ENCODE measurements at places on chromosomes 7 and 10. TPM values are rescaled to one million over a fixed set of nuclear protein-coding genes. Genes with fewer than 3 reads are reported as not detected.

GRCh38 chr10:11538834-11539190 lies 72.6 kb downstream of the USP6NL start:
- H3K36me3 ChIP-seq, result no peaks in the 10 kb centered on the region
- H3K4me3 ChIP-seq, result no peak overlapping the region
- 0 out of 2 replicates have a peak overlapping the region, but pooled peaks have one; percentile 14 for H3K27ac ChIP-seq
- H3K27me3 ChIP-seq, result no peaks in the 10 kb centered on the region
- H3K4me1 ChIP-seq, result peaks cover 13% of the 10 kb centered on the region

DNA sequence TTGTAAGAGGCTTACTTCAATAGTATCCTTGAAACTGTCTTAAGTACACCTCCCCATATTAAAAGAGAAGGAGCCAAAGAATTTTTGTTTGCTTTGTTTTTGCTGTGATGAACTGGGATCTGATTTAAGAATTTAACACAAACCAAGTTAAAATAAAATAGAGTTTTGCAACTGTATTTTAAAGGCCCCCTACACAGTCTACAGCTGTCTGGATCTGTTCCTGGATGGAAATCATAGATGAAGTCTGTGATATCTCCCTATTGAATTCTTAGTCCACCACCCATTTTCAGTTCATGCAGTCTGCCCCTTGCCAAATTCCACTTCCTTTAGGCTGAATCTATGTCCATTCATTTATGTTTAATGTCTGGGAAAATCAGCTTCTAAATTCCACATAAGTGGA lies 169.8 kb upstream of the MEOX2 start:
- no peak for DNase-seq
- H3K4me3 ChIP-seq, result no peak overlapping the region
- no peaks in the 10 kb centered on the region for H3K27me3 ChIP-seq
- H3K27ac ChIP-seq, result no peak overlapping the region
- no peaks in the 10 kb centered on the region for H3K36me3 ChIP-seq

- no peak overlapping the region for H3K27ac ChIP-seq
- H3K4me1 ChIP-seq, result no peaks in the 10 kb centered on the region
- no peaks in the 10 kb centered on the region for H3K36me3 ChIP-seq
- H3K4me3 ChIP-seq, result no peak overlapping the region
- no peaks in the 10 kb centered on the region for H3K27me3 ChIP-seq
Measured at GRCh38 chr10:124222318-124222987, 129.1 kb upstream of the CHST15 start.

DNA sequence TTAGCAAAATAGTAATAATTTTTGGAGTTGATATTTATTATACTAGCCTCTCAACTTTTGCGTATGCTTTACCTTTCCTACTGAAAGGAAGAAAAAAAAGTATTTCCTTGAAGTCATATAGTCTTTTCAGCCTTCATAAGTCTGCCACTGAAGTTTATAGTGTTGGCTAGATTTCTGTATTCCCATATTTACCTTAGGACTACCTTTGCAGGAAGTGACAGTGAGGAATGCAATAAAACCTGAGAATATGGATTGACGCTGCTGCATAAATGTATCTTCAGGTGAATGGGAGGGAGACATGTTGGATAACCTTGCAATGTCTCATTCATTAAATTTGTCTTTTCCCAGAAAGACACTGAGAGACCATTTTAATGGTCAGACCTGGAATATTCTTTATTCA lies 6.6 kb upstream of the LRRTM3 start:
- H3K36me3 ChIP-seq, result no peaks in the 10 kb centered on the region
- no peak overlapping the region for H3K27ac ChIP-seq
- H3K4me3 ChIP-seq, result no peak overlapping the region
- H3K4me1 ChIP-seq, result no peaks in the 10 kb centered on the region

GRCh38 chr10:26544932-26545331 lies 106.8 kb downstream of the APBB1IP start:
- no peaks in the 10 kb centered on the region for H3K4me1 ChIP-seq
- H3K4me3 ChIP-seq, result no peak overlapping the region
- H3K36me3 ChIP-seq, result peaks cover 15% of the 10 kb centered on the region
- DNase-seq, result peak; percentile 54

- H3K4me1 ChIP-seq, result no peaks in the 10 kb centered on the region
- H3K27me3 ChIP-seq, result no peaks in the 10 kb centered on the region
- no peak for DNase-seq
- H3K4me3 ChIP-seq, result no peak overlapping the region
- no peaks in the 10 kb centered on the region for H3K36me3 ChIP-seq
- H3K27ac ChIP-seq, result no peak overlapping the region
Measured at GRCh38 chr7:102147008-102147407, 139.7 kb upstream of the SH2B2 start.

DNA sequence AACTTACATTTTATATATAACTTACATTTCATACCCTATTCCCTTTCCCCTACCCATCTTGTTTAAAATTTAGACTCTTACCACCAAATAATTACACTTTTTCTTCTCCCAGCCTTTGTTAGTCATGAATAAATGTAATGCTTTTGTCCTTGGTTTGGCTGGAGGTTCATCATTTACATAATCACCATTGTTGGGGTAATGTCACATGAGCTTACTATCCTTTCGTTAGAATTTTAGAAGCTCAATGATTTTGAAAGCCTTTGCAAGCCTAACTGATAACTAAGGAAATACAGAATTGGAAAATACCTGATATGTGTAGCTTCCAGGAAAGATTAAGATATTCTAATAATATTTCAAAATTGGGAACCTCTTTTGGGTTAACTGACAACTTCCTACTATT lies 171.7 kb downstream of the PLXDC2 start:
- DNase-seq, result no peak
- H3K4me1 ChIP-seq, result no peaks in the 10 kb centered on the region
- no peaks in the 10 kb centered on the region for H3K27me3 ChIP-seq
- no peaks in the 10 kb centered on the region for H3K36me3 ChIP-seq
- H3K4me3 ChIP-seq, result no peak overlapping the region
- no peak overlapping the region for H3K27ac ChIP-seq

GRCh38 chr7:124769136-124769535 lies 3.5 kb upstream of the GPR37 start:
- no peaks in the 10 kb centered on the region for H3K4me1 ChIP-seq
- no peak overlapping the region for H3K27ac ChIP-seq
- no peak for DNase-seq
- peaks cover 14% of the 10 kb centered on the region for H3K27me3 ChIP-seq
- H3K36me3 ChIP-seq, result no peaks in the 10 kb centered on the region

GRCh38 chr7:116859323-116859722 lies 3.1 kb upstream of the CAPZA2 start:
- H3K27me3 ChIP-seq, result no peaks in the 10 kb centered on the region
- peak overlapping the region; percentile 25 for H3K27ac ChIP-seq
- H3K36me3 ChIP-seq, result no peaks in the 10 kb centered on the region

DNA sequence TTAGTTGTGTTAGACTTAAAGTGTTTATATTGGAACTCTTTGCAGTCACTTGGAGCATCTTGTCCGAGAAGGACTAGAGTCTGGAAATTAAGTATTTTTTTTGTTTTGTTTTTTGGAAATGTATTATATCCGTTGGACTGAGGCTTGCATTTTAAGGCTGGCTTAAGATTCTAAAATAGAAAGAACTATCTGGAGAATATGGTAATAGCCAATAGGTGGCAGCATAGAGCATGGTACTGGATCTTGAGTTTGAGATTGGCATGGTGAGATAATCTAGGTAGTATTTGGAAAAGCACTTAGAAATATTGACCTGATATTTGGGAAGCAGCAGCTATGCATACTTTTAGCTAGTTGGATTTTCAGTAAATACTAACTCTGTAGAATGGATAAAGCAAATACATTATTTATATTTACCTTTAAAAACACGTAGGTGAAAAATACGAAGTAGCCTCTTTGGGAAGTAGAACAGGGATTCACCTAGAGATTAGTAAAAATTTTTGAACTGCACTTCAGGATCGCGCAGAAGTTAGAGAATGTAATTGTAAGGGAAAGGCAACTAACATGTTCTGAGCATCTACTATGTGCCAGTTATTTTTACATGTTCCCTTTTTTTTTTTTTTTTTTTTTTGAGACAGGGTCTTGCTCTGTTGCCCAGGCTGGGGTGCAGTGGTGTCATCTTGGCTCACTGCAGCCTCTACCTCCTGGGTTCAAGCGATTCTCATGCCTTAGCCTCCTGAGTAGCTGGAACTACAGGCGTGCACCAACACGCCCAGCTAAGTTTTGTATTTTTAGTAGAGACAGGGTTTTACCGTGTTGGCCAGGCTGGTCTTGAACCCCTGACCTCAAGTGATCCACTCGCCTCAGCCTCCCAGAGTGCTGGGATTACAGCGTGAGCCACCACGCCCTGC lies 78.6 kb downstream of the LCOR start:
- H3K4me3 ChIP-seq, result no peak overlapping the region
- H3K27ac ChIP-seq, result no peak overlapping the region
- no peaks in the 10 kb centered on the region for H3K36me3 ChIP-seq
- no peaks in the 10 kb centered on the region for H3K27me3 ChIP-seq
- peak; percentile 52 for DNase-seq

GRCh38 chr7:149804106-149804505 lies 30.7 kb upstream of the ZNF467 start:
- H3K36me3 ChIP-seq, result no peaks in the 10 kb centered on the region
- no peak overlapping the region for H3K27ac ChIP-seq
- no peak overlapping the region for H3K4me3 ChIP-seq
- H3K4me1 ChIP-seq, result no peaks in the 10 kb centered on the region

The MYL10 gene
- polyA plus RNA-seq, result not detected

The GPR158 gene
- 0.06 TPM for polyA plus RNA-seq

The KEL gene
- not detected for polyA plus RNA-seq

- H3K27ac ChIP-seq, result no peak overlapping the region
- no peak overlapping the region for H3K4me3 ChIP-seq
- H3K36me3 ChIP-seq, result no peaks in the 10 kb centered on the region
- no peaks in the 10 kb centered on the region for H3K27me3 ChIP-seq
- 0 out of 2 replicates have a peak, but pooled peaks cover 3% of the 10 kb centered on the region for H3K4me1 ChIP-seq
Measured at GRCh38 chr10:105950410-105950809, 1214.1 kb downstream of the SORCS1 start.

GRCh38 chr10:124518366-124518765 lies 56.7 kb downstream of the LHPP start:
- no peaks in the 10 kb centered on the region for H3K27me3 ChIP-seq
- DNase-seq, result no peak
- H3K4me1 ChIP-seq, result no peaks in the 10 kb centered on the region
- H3K27ac ChIP-seq, result no peak overlapping the region
- H3K4me3 ChIP-seq, result no peak overlapping the region
- H3K36me3 ChIP-seq, result no peaks in the 10 kb centered on the region

The C10orf90 gene
- 0.71 TPM for polyA plus RNA-seq

- H3K4me3 ChIP-seq, result no peak overlapping the region
- no peaks in the 10 kb centered on the region for H3K4me1 ChIP-seq
- no peak overlapping the region for H3K27ac ChIP-seq
- DNase-seq, result no peak
- no peaks in the 10 kb centered on the region for H3K27me3 ChIP-seq
Measured at GRCh38 chr10:20034732-20035131, 218.5 kb downstream of the PLXDC2 start.

DNA sequence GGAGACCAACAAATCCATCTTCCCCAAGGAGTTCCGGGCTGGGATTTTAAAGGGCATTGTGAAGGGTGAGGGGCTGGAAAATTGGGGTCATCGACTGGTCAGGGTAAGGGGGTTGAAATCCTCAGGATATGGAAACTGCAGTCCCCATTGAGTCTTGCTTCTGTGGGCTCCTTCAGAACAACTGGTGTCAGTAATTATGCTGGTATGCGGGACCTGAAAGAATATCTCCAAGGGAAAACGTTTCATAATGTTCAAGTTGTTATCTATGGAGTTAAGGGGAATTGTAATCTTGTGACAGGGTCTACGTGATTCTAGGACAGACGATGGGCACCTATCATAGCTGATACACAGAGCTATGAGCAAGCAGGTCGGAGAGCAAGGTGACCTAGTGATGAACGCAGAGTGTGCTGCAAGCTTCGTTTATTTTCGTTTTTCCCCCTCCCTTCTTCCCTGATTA lies 494 bp upstream of the RHBDD2 start:
- no peaks in the 10 kb centered on the region for H3K27me3 ChIP-seq
- no peak for DNase-seq
- H3K4me3 ChIP-seq, result peak overlapping the region; percentile 87
- peaks cover 13% of the 10 kb centered on the region for H3K4me1 ChIP-seq
- peaks cover 3% of the 10 kb centered on the region for H3K36me3 ChIP-seq

GRCh38 chr10:11982253-11982652 lies 60.4 kb downstream of the UPF2 start:
- no peak overlapping the region for H3K4me3 ChIP-seq
- H3K27ac ChIP-seq, result no peak overlapping the region
- no peak for DNase-seq

DNA sequence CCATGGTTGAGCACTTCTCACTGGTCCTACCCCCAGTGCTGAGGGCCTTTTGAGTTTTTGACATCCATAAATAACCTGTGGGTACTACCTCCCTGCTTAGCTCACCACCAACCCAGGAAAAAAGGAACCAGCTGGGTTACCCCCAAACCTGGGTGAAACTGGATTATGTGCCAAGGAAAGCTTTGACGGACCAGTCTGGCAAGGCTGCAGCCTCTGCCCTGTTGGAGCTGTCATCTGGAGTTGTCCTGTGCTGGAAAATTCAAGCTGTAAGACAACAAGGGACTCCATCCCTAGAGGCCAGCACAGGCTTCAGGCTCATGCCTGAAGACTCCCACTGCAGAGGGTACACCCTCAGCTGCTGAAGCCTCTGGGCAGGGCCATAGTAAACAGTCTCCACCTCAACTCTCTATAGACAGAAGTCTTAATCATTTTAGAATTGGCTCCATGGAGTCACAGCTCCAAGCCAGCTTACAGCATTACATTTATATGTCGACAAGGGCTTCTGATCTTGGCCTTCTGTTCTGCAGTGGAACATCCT lies 115.5 kb upstream of the AFAP1L2 start:
- H3K27me3 ChIP-seq, result peaks cover 16% of the 10 kb centered on the region
- peak; percentile 8 for DNase-seq
- H3K4me1 ChIP-seq, result peaks cover 11% of the 10 kb centered on the region
- no peak overlapping the region for H3K4me3 ChIP-seq
- no peaks in the 10 kb centered on the region for H3K36me3 ChIP-seq

DNA sequence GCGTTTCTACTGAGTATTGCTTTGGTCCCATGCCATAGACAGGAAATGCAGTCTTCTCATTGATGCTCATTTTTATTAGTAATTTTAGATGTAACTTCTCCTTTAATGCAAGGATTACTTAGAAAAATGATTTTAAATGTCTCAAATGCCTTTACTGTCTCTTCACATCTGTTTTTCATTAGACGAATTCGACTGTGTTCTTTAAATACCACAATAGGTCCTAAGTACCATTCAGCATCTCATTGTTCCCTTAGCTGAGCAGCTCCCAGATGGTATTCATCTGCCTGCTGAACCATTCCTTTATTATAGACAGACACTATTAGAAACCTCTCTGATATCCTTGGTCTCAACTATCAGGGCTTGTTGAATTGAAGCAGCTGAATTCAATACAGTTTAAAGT lies 113.6 kb downstream of the LSMEM1 start:
- H3K27me3 ChIP-seq, result no peaks in the 10 kb centered on the region
- no peak overlapping the region for H3K27ac ChIP-seq
- no peaks in the 10 kb centered on the region for H3K36me3 ChIP-seq
- H3K4me3 ChIP-seq, result no peak overlapping the region
- peaks cover 5% of the 10 kb centered on the region for H3K4me1 ChIP-seq

The POLR2J3 gene
- 61.2 TPM for polyA plus RNA-seq

GRCh38 chr10:11715815-11716494 lies 26.2 kb upstream of the ECHDC3 start:
- no peak overlapping the region for H3K27ac ChIP-seq
- H3K27me3 ChIP-seq, result peaks cover 5% of the 10 kb centered on the region
- H3K4me1 ChIP-seq, result no peaks in the 10 kb centered on the region
- no peak for DNase-seq

The CDC14C gene
- not detected for polyA plus RNA-seq

The ITPRIP gene
- polyA plus RNA-seq, result 24.7 TPM

GRCh38 chr7:76193466-76193865 lies 8.2 kb upstream of the SRRM3 start:
- H3K4me1 ChIP-seq, result no peaks in the 10 kb centered on the region
- H3K27me3 ChIP-seq, result peaks cover 3% of the 10 kb centered on the region
- H3K4me3 ChIP-seq, result no peak overlapping the region
- no peaks in the 10 kb centered on the region for H3K36me3 ChIP-seq

All from GM23248 (cell line).